Natural killer cell treated with Interleukin-12 subunit alpha and Interleukin-12 subunit beta and Interleukin-15 and Interleukin-18, amount 100 ng/mL, for 72 hours (primary cell): ENCODE measurements at places on chromosomes 3 and 15. TPM values are rescaled to one million over a fixed set of nuclear protein-coding genes. Genes with fewer than 3 reads are reported as not detected.

DNA sequence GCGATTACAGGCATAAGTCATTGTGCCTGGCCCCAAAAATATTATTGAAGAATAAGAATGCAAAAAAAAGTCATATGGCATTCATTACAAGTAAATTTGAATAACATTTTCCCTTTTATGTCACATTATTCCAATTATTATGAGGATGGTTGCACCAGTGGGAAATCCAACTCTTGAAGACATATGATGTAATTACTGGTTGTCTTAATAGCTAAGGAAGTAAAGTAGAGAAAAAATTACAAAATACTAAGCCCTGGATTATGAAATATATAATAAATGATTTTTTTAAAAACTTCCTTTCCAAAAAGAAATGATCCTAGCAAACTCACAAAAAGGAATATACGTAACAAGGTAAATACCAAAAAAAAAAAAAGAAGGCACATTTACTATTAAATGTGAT lies 98.9 kb downstream of the FMN1 start:
- DNase-seq, result no peak

PRTG gene
- total RNA-seq, result not detected

- DNase-seq, result no peak
Observed at GRCh38 chr3:188241072-188241471, 87.1 kb downstream of the LPP start.

- DNase-seq, result no peak
Observed at GRCh38 chr3:130433306-130433705, 83.7 kb upstream of the COL6A6 start.

DNA sequence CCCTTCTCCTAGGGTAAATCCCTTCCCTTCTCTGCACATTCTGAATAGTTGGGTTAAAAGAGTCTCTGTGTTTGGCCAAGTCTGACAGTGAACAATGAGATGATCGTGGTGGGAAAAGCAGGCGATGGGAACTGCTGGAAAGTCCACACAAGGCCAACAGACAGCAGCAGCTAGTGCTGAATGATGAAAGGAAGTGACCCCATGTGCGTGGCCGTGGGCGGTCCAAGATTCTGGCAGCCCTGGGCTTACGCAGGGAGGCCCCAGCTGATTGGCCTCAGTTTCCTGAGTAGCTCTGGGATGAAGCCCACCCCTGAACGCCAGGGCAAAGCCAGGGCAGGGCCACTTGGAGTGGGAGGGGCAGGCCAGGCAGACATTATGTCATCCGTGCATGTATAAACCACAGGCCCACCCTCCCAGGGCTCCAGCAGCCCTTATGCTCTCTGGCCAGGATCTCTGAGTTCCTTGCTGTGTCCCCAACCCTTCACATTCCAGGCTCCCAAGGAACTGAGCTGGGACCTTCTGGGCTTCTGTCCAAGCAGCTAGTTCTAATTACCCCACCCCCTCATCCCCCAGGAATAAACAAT lies 57.8 kb downstream of the CDC25A start:
- DNase-seq, result no peak

DNA sequence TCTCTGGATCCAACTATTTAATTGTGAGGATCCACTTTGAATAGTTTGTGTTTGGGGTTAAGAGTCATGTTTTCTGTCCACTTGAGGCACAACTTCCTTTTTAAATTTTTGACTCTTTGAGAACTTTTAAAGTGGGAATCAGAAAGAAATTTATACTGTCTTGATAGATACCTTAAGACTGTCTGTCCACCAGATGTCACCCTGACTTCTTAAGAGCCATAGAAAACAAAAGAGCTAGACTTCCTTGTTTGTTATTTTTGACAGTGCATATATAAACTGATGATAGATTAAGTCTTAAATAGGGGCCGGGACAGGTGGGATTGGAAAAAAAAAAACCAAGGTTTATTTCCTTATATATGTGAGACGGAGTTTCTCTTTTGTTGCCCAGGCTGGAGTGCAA lies 52.1 kb upstream of the WDR72 start:
- no peak for DNase-seq

DNA sequence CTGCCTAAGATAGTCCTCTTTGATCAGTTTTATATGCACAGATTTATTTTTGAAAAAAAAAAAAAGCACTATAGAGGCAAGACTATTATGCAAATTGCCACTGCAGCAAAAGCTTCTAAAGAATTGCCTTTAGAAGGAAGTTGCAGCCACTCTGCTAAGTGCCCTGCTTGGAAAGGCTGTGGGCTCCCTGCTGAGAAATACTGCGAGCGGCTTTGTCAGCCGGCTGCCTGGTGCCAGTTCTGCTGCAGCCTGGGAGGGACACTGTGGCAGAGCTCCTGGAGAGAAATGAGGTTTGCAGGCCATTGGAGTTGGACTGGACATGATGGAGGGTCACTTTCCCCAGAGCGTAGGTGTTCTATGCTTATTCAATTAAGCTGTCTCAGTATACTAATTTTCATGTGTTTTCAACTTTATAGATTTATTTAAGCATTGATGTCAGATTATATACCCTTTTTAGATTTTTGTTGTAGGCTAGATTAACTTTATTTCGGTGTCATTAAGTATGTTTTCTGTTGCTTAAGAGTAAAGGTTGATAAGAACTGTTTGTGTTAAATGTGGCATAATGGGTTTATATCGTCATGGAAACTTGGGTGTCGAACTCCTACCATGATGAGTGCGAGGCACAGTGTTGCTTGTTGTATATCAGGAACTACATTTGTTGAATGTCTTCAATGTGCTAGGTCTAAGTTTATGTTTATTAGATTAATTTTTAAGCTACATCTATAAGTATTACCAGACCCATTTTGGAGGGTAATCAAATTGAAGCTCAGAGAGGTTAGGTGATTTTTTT lies 6.6 kb downstream of the MAP2K5 start:
- DNase-seq, result no peak

DNA sequence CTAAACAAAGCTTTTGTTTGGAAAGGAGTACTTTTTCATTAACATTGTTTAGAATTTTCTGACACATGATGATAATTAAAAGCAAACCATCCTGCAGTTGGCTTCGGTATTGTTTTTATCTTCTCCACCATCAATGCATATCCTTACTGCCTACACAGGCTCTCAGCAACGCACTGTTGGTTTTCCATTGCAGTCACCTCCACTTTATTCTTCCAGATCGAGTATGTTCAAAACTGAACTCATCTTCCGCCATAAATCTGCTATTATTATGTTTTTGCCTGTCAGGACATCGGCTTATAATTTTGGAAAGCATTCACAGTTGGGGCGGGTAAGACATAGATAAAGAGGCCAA lies 589 bp upstream of the SENP5 start:
- DNase-seq, result no peak

DNA sequence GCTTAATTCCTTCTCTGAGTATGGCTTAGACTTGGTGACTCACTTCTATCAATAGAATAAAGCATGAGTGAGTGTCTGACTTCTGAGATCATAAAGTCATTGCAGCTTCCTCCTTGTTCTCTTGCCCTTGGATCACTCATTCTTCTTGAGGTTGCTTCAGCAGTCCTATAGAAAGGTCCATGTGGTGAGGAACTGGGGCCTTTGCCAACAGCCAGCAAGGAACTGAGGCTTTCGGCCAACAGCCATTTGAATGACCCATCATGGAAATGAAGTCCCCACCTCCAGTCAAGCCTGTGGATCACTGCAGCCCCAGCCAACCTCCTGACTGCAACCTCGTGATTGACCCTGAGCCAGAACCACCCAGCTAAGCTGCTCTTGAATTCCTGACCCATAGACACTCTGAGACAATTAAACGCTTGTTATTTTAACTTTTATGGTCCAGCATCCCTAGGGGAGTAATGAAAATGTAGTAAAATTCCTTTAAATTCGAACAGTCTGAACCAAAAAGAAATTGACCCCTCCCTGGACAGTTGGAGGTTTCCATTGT lies 84.5 kb downstream of the WDR76 start:
- DNase-seq, result no peak

- DNase-seq, result no peak
Observed at GRCh38 chr15:82572311-82572710, 32.1 kb upstream of the RPS17 start.

- peak; percentile 40 for DNase-seq
Observed at GRCh38 chr15:52791776-52792175, 1.6 kb upstream of the ONECUT1 start.

PARP16 gene
- 8.5 TPM for total RNA-seq

GRCh38 chr3:187743195-187744141 lies 1.8 kb downstream of the BCL6 start:
- DNase-seq, result peak; percentile 91

DNA sequence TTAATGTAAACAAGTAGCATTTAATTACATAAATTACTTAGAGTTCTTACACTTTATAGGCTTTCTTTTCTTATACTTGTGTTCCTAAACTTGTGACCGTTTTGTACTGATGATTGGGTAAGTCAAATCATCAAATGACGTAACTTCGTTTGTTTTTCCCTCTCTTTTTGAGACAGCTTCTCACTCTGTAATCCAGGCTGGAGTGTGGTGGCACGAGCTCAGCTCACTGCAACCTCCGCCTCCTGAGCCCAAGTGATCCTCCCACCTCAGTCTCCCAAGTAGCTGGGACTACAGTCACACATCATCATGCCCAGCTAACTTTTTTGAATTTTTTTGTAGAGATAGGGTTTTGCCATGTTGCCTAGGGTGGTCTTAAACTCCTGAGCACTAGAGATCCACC lies 226.0 kb downstream of the TCF12 start:
- no peak for DNase-seq
